Caki2 (cell line): ENCODE measurements at places on chromosomes 7 and 10. TPM values are rescaled to one million over a fixed set of nuclear protein-coding genes. Genes with fewer than 3 reads are reported as not detected.

DNA sequence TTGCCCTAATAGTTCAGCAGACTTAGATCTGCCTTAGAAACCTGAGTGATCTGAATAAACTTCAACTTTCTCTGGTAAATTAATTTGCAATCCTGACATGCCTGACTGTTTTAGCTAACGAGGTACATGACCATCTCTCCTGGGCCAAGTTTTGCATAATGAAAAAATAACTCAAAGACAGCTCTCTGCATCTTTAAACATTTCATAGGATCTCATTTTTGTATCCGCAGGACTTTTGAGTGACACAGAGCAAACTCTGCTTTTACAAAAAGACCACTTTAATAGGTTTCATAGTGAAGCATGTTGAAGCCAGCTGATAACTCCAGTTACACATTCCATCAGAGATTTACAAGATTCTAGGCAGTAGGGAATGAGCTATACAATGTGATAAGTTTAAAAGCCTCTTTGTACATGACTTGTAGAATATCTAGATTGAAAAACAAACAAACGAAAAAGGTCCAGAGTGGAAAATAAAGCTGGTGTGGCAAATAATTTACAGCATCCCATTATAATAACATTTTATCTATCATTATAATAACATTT is 2.1 kb downstream of the PRKG1 start:
- no peak for DNase-seq

DNA sequence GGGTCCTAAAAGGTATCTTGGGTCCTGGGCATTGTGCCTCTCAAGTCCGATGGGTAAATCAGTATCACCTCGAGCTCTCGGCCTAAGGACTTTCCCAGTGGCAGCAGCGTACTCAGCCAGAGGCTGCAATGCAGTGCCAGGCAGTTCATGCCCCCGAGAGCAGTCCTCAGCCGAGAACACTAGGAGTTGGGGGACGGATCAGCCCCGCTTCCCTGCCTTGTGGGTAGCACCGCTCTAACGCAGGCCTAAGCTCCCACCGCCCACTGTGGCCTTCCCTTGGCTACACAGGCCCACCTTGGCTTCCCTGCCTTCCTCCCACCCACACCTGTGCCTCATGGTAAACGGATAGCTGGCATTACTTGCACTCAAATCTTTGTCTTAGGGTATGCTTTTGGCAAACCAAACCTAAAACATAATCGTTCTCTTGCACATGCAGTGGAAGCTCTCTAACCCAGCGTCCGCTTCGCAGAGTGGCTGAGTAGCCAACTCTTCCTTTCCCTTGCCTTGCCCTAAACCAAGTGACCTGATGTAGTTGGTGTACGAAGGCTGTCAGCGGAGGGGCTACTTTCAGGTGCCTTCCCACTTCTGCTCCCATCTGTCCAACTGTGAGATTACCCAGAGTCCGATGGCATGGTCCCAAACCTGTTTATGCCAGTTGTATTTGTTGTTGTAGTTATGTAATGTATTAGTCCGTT is 73.2 kb upstream of the CHST15 start:
- DNase-seq = no peak

DNA sequence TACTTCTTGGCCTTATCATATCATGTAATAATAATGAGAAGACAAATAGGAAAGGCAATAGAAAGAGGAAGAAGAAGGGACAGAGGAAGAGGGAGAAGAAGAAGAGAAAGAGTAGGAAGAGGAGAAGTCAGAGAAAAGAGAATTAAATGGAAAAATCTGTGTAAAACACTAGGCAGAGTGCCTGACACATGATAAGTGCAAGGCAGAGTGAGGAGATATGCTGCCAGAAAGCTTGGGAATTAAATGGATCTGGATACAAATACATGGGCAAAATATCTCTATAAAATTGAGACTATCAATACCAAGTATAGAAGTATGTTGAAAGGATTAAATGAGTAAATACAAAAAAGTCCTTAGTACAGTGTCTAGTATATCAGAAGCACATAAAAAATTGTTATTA is 124.8 kb downstream of the CACNA2D1 start:
- DNase-seq = no peak

GRCh38 chr10:108348215-108348614 is 1183.7 kb upstream of the SORCS1 start:
- DNase-seq = no peak

DNA sequence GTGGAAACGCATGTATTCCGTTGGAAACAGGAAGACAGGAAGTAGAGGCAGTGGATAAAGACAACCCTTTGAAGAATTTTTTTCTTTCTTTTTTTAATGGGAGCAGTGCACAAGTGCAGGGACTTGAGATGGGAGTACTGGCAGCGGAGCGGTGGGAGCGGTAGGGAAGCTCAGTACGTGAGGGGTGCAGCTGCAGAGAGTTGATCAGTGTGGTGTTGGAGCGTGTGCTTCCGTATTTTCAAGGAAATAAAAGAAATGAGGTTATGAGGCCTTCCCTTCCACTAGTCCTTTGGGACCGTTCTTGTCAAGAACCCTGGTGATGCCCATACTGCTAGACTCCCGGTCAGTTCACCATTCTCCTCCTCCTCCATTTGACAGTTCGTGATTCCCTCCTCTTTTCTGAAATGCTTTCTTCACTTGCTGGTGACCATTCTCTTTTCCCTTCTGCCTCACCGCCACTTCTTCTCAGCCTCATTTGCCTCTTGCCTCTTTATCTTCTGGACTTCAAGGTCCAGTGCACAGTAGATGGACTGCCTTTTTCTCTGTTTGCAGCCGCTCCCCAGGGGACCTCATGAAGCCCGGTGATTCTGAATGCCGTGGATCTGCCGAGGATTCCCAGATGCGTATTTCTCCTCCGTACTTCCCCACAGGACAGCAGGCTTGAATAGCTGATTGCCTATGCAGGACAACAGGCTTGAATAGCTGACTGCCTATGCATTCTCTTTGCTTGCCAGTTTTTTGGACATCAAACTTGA is 39.1 kb upstream of the TMEM236 start:
- peak; percentile 25 for DNase-seq

DNA sequence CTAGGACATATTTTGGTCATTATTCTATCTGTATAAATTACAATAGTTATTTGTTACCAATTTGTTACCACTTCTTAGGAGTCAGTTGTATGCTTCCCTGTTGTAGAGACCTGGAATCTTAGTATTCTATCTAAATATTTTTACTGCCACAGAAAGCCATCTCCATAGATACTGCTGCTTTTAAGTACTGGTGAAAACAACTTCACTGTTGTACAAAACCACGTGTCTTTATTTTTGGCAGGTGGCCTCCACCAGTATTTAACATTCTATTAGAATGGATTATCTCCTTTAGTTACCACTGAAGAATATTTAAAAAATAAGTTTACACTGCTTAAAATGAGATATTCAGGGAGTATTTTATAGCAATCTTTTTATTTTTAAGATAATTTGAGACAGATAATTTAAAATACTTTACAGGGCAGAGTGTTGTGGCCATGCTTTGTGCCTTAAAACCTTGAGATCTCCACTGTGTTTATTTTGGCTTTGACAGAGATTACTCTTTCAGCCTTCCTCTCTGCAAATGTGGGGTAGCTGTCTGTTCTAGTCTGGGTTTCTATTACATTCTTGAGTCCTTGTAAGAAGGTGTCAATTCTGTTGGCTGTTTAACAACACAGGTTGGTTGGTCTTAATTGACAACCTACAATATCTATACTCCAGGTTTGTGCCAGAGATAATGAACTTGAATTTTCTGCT is 185.6 kb downstream of the LRRC4 start:
- DNase-seq = no peak

- DNase-seq = peak; percentile 87
Observed at GRCh38 chr7:151085691-151086620, at the start of gene AGAP3. Gene AGAP3 (plus strand): TSS chr7:151086475. CDS start chr7:151086742, 267 bp downstream.

- no peak for DNase-seq
Observed at GRCh38 chr7:24574386-24574785, 1.1 kb downstream of the PALS2 start.

CARD11 gene
- total RNA-seq = 9.7 and 10.3 TPM in 2 replicates

AKR1C4 gene
- total RNA-seq = not detected in 2 replicates

ACTR3C gene
- 3.7 and 23.0 TPM in 2 replicates for total RNA-seq

CCL26 gene
- total RNA-seq = not detected in 2 replicates
